ENCODE measurements at places on chromosomes 7 and 10.

GRCh38 chr7:32489788-32490126, 423 bp downstream of the LSM5 start:
- no peak for DNase-seq

- no peak for DNase-seq
Observed at GRCh38 chr10:104329735-104330134, 8.5 kb downstream of the ITPRIP start.

GRCh38 chr10:101301111-101301731, 52.7 kb upstream of the BTRC start:
- DNase-seq = peak; percentile 35

DNA sequence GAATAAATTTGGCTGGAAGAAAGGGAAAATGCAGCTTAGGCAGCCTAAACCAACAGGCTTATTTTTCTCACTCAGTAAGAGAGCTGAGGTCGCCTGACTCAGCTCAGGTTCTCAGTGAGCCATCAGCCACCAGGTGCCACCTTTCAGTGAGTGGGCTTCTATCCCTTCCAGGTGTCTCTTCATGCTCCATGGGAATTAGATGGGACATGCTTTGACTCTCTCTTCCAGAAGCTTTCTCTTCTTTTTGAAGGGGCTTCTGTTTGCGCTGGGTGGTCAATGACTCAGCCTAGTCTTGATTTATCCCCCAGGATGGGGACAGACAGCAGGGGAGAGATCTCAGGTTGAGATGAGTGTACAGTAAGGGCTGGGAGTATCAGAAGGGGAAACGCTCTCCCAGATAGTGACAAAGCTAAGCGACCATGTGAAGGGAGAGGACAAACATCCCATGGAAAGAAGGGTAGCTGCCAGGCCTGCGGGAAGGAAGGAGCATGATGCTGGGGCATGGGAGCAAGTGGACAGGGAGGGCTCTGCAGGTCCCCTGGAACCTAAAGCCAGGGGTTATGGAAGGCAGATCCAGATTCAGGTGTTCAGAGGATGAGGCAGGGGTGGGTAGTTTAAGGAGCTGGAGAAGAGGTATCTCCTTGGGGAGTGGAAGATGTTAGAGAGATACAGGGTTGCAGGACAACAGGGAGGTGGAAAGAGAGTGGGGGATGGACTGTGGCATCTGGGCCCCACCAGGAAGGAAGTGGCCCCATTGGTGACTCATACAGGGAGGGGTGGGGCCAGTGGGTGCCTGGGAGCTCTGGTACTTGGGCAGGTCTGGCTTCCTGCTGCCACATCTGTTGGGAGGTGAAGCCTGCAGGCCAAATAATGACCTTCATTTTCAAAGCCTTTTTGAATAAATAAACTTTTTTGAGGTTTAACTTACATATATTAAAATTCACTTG, 32.5 kb downstream of the OGDH start:
- peak; percentile 82 for DNase-seq

GRCh38 chr10:122659126-122659525, 40.5 kb downstream of the C10orf120 start:
- no peak for DNase-seq

- DNase-seq = no peak
Observed at GRCh38 chr10:91389636-91390512, 20.3 kb upstream of the HECTD2 start.

GRCh38 chr7:87328281-87328680, 17.2 kb upstream of the CROT start:
- DNase-seq = no peak

GRCh38 chr10:10014846-10015245, 1002.8 kb upstream of the CELF2 start:
- DNase-seq = no peak

DNA sequence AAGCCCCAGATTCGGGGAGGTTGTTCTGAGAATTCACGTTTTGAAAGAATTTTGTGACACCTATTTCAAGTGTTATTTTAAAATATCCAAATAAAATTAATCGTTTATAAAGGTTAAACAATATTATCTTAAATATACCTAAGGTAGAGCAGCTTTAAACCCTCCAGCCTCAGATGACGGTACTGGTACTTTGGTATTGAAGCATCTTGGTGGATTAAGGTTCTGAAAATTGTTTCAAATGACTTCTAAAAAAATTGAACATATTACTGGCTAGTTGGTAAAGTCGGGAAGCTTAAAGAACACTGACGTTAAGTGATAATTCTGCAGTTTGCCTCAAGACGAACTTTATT, 392 bp upstream of the HUS1 start:
- no peak for DNase-seq

DNA sequence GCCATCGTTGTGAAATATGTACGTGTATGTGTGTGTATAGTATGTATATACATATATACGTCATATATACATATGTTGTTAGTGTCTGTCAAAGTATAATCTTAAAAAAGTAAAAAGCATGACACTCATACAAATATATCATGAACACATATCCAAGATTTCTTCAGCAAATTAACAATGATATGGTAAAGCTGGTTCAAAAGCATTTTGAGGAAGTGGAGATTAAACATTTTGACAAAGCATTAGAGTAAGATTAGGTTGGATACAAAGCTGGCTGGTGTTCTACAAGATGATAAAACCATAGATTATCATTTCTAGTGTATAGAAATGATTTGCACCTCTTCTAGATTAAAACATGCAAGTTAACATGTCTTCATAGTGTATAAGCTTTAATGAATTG, 771 bp upstream of the NUDCD3 start:
- DNase-seq = no peak

Measured in stimulated activated CD4-positive, alpha-beta T cell treated with anti-CD3 and anti-CD28 coated beads, TNF-alpha, amount 100 ng/mL, for 24 hours (primary cell).